ENCODE measurements at places on chromosomes 13 and 19. TPM values are rescaled to one million over a fixed set of nuclear protein-coding genes. Genes with fewer than 3 reads are reported as not detected.
A peak's percentile ranks its signal among the peaks of the same experiment; 100 is the strongest.

DNA sequence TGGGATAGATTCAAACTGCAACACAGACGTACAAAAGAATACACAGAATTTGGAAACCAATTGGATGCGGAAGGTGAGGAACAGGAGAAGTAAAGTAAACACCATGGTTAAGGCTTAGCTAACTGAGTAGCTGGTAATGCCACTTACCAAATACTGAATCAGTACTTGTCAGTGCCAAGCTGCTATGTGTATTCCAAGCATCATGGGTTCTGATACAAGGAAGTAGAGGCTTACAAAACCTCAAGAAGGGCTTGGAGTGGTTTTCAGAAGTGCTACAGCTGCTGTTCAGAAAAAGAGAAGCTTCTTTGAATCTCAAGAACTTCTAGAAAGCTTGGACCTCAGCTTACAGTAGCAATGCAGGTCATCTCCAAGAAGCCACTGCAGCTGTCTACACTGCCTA is 35.9 kb upstream of the DCT start:
- no peak overlapping the region for H3K4me3 ChIP-seq
- no peak for DNase-seq
- no peak overlapping the region for H3K27ac ChIP-seq
- no peaks in the 10 kb centered on the region for H3K36me3 ChIP-seq
- H3K4me1 ChIP-seq: no peaks in the 10 kb centered on the region

GRCh38 chr13:31761951-31762350 is 22.6 kb downstream of the RXFP2 start:
- H3K4me3 ChIP-seq: no peak overlapping the region
- H3K27ac ChIP-seq: no peak overlapping the region
- DNase-seq: no peak
- H3K4me1 ChIP-seq: no peaks in the 10 kb centered on the region

DNA sequence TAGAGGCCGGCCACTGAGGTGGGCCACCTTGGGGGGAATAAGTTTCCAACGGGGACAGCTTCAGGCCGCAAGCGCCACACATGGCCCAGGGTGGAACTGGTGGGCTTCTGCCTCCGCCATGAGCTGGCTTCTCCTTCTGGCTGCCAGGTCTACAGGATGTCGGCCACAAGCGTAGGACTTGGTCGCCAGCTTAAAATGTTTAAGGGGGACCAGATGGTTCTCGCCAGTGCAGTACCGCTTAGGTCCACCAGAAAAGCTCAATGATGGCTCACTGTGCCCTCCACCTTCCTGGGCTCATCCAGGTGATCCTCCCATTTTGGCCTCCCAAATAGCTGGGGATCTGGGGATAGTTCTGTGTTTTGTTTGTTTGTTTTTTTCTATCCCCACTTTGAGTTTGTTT is 38.7 kb upstream of the ZNF254 start:
- H3K27me3 ChIP-seq: no peaks in the 10 kb centered on the region
- H3K36me3 ChIP-seq: peaks cover 18% of the 10 kb centered on the region
- H3K4me1 ChIP-seq: no peaks in the 10 kb centered on the region
- no peak overlapping the region for H3K4me3 ChIP-seq
- H3K27ac ChIP-seq: no peak overlapping the region

GRCh38 chr13:51821606-51822005 is 17.6 kb upstream of the DHRS12 start:
- H3K4me1 ChIP-seq: peaks cover 30% of the 10 kb centered on the region
- no peaks in the 10 kb centered on the region for H3K27me3 ChIP-seq
- H3K36me3 ChIP-seq: no peaks in the 10 kb centered on the region

- H3K27me3 ChIP-seq: no peaks in the 10 kb centered on the region
- DNase-seq: no peak
- no peaks in the 10 kb centered on the region for H3K36me3 ChIP-seq
- peaks cover under 1% of the 10 kb centered on the region for H3K4me1 ChIP-seq
- H3K27ac ChIP-seq: no peak overlapping the region
- no peak overlapping the region for H3K4me3 ChIP-seq
These were observed 94.1 kb downstream of the HSPH1 start for GRCh38 chr13:31067416-31068118.

- no peaks in the 10 kb centered on the region for H3K36me3 ChIP-seq
- H3K4me1 ChIP-seq: peaks cover 19% of the 10 kb centered on the region
- DNase-seq: no peak
- H3K4me3 ChIP-seq: no peak overlapping the region
- H3K27ac ChIP-seq: no peak overlapping the region
These were observed 181.5 kb downstream of the FOXO1 start for GRCh38 chr13:40484974-40485373.

DNA sequence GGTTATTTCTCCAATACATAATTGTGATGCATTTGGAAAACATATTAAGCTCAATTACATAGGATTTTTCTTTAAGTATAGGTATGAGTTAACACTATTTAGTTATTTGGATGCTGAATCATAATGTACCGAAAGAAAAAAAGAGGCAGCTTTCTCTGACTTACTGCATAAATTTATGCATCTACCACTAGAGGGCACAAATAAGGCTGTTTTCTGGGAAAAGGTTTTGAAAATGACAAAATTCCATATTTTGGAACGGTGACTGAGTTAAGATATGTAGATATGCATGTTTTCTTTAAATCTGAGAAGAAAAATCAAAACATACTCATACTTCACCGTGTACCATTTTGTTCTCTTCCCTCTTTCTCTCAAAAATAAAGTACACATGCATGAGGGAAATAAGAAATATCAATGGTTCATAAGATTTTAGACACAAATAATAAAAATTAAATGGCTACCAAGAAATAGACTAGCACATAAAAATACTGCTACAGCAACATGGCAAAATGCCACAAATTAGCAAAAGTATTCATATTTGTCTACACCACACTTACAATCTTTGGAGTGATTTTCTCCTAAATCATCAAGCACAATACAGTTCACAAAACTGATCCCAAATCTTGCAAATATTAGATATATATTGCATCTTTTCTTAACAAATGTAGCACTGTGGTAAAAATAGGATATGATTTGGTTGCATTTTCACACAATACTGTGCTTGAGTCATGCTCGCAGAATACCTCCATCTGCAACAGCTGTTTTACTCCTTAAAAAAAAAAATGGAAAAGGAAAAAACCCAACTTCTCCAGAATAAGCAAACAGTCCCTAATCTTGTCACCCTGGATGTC is 260.0 kb downstream of the FGF14 start:
- H3K27ac ChIP-seq: no peak overlapping the region
- no peaks in the 10 kb centered on the region for H3K36me3 ChIP-seq
- H3K27me3 ChIP-seq: no peaks in the 10 kb centered on the region
- DNase-seq: no peak
- H3K4me1 ChIP-seq: no peaks in the 10 kb centered on the region
- no peak overlapping the region for H3K4me3 ChIP-seq

DNA sequence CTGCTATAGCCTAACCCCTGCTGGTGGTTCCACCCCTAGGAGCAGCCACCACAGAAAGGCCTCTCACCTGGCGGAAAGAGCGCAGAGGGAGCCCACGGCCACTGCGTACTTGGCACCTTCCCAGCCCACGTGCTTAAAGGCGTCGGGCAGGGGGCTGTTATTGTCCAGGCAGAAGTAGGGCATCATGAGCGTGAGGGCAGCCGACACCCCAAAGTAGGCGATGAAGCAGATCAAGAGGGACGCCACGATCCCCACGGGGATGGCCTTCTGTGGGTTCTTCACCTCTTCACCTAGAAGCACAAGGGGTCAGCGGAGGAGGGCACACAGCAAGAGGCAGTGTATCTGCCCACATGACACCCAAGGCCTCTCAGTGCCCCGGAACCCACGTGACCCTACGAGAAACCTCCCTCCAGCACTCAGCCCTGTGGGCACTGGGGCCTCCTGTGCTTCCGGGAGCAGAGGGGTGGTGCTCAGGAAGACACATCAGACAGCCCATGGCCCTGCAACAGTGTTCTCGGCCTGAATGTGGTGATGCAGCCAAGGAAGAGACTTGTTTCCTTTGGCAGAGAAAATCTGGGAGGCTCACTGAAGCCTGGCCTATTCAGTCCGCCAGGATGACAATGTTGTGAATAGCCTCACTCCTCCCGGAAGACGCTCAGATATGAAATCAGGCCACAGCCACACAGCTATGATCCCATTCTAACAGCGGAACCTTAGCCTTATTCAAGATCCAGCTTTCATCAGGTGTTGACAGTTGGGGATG is 72.1 kb downstream of the SLC7A1 start:
- DNase-seq: no peak
- H3K36me3 ChIP-seq: peaks cover 41% of the 10 kb centered on the region
- no peaks in the 10 kb centered on the region for H3K4me1 ChIP-seq
- H3K4me3 ChIP-seq: no peak overlapping the region

DNA sequence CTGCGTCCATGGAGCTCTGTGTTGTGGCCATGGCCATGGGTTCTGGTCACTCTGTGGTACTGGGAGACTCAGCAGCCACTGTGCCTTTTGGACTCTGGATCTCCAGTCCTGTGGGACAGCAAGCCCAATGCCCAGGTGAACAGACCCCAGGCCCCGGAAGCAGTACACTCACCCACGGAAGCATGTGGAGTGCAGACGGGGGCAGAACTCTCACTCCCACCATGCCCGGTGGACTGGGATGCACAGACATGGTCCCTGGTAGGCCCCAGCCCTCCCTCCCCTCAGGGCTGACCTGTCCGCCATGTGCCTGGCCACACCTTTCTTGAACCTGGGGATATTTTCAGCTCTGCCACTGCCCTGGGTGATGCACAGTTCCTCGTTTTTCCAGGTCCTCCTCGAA is 163.3 kb downstream of the URI1 start:
- no peaks in the 10 kb centered on the region for H3K4me1 ChIP-seq
- no peaks in the 10 kb centered on the region for H3K36me3 ChIP-seq
- H3K27me3 ChIP-seq: no peaks in the 10 kb centered on the region

DNA sequence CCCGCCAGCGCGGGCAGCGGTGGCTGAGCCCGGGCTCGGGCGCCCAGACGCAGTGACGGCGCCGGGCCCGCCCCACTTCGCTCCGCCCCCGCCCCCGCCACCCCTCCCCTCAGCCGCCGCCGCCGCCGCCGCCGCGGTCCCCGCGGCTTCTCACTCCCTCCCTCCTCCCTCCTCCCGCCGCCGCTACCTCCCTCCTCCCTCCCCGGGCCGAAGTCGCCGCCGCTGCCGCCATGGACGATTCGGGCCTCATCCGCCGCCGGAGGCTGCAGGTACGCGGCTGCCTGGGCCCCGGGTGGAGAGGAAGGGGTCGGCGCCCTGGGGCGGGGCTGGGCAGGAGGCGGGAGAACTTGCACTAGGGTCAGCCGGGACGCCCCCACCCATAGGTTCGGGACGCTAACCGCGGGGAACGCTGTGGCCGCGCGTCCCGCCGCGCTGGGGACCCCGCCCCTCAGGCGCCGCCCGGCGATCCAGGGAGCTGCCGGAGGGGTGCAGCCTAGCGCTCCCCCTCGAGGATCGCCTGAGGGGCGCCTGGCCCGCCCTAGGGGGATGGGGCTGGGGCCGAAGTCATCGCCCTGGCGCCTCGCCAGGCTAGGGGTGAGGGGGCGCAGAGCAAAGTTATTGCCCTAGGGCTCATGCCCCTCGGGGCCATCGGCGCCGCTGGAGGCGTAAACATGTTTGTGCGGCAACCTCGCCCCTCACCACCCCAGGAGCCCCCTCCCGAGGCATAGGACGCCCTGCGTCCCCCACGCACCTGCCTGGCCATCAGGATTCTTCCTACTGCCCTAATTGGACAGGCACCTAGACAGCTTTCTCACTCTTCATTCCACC is 427 bp downstream of the RTBDN start:
- no peak for DNase-seq
- peak overlapping the region; percentile 41 for H3K4me3 ChIP-seq
- peaks cover 10% of the 10 kb centered on the region for H3K27me3 ChIP-seq

DNA sequence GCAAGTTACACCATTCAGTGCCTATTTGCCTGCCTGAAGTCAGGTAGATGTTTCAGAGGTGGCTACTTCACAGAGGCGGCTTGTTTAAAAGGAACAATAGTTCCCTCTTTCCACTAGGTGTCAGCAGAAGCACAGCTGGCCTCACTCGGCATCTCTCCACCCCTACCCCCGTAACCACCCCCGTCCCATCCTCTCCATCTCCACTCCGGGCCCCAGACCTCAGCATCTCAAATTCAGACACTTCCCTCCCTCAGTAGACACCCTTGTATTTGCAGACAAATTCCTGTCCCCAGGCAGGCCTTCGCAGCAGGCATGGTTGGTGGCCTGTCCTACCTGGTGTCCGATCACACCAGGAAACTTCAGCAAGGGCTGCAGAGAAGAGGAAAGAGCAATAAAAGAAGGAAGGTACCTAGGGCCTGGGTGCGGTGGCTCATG is 9.1 kb upstream of the DPP9 start:
- H3K27me3 ChIP-seq: no peaks in the 10 kb centered on the region
- no peak for DNase-seq
- H3K27ac ChIP-seq: no peak overlapping the region
- H3K36me3 ChIP-seq: no peaks in the 10 kb centered on the region

GRCh38 chr19:37077501-37077933 is 716 bp upstream of the ZNF420 start:
- no peak for DNase-seq
- H3K27me3 ChIP-seq: no peaks in the 10 kb centered on the region
- H3K27ac ChIP-seq: peak overlapping the region; percentile 83
- H3K4me1 ChIP-seq: peaks cover 6% of the 10 kb centered on the region
- H3K36me3 ChIP-seq: no peaks in the 10 kb centered on the region
- peak overlapping the region; percentile 88 for H3K4me3 ChIP-seq

SHC2 gene
- total RNA-seq: 0.08 TPM

FCER2 gene
- 359 TPM for total RNA-seq

PLPPR3 gene
- total RNA-seq: not detected

NAXD gene
- total RNA-seq: 30.2 TPM

DAND5 gene
- total RNA-seq: 0.15 TPM

DGKH gene
- 15.2 TPM for total RNA-seq

PBX4 gene
- 9.6 TPM for total RNA-seq

LSR gene
- 48.8 TPM for total RNA-seq

CPT1C gene
- total RNA-seq: 0.80 TPM

TINCR gene
- 0.16 TPM for total RNA-seq

NLRP7 gene
- total RNA-seq: 0.13 TPM

ATF5 gene
- total RNA-seq: 83.1 TPM

ZNF540 gene
- 0.21 TPM for total RNA-seq

Measured in GM12878 (cell line).